RPMI7951 (cell line): ENCODE measurements at places on chromosomes 6 and 20. TPM values are rescaled to one million over a fixed set of nuclear protein-coding genes. Genes with fewer than 3 reads are reported as not detected.

The VIP gene
- total RNA-seq = not detected in 2 replicates

The TRAM2 gene
- total RNA-seq = 56.2 and 58.0 TPM in 2 replicates

DNA sequence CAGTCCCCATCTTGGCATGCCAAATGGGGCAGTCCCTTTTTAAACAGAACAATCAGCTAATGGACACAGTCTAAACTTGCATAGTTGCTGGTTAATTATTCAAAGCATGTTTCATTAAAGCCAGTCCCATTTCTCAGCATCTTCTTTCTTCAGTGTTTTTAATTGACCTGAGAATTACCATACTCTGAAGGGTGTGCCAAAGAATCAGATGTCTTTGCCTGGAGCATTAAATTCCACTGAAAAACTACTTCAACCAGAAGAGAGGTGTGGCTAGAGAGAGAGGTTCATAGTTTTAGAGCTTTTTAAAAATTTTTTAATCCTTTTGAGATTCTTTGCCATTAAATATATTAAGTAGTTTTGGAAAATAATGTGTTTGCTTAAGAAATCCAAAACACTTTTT lies 37.9 kb downstream of the SLC24A3 start:
- DNase-seq = peak; percentile 65

DNA sequence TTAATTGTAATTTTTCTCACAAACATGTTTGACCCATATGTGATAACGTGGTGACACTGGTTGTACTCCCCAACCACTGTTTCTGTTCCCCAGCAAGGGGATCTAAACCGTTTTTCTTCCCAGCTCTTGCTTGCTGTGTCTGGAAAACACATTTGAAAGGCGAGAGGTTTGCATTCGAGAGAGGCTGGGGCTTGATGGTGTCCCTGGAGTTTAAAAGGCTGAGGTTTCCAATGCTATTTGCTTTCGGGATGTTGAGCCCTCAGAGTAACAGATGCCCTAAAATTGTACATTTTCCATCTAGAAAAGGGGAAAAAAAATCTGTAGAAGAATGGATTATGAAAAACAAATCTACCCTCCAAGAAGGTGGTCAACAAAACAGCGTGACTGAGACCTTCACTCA lies 35.4 kb downstream of the AKAP12 start:
- no peak for DNase-seq

- DNase-seq = peak; percentile 56
These were observed 19.0 kb upstream of the PRND start for GRCh38 chr20:4702562-4703280.
